ENCODE measurements at places on chromosomes 11 and 22.

DNA sequence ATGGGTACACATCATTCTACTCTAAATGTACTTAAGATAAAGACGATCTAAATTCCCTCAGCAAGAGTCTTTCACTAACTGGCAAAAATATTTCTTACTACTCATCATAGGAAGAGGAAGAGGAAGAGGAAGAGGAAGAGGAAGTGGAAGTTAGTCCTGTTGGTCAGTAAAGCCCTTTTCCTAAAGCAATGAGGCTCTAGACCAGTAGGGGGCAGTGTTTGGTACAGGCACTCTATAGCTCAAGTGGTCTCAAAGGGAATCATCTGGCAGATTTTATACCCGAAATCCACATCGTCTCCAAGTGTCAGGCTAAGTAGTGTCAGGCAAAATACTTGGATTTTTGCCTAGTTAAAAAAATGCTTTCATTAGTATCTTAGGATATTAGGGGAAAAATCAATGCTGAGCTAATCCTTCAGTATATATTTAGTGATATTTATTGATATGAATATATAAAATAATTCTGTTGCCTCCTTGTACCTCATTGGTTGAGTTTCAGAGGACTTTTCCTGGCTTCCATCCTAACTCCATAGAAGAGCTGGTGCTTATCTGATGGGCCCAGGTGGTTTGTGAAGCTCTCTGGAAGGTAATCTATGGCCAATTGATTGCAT lies 7.7 kb downstream of the BLID start:
- no peak for DNase-seq

GRCh38 chr22:41909310-41910049 lies 5.4 kb downstream of the SHISA8 start:
- no peak for DNase-seq

DNA sequence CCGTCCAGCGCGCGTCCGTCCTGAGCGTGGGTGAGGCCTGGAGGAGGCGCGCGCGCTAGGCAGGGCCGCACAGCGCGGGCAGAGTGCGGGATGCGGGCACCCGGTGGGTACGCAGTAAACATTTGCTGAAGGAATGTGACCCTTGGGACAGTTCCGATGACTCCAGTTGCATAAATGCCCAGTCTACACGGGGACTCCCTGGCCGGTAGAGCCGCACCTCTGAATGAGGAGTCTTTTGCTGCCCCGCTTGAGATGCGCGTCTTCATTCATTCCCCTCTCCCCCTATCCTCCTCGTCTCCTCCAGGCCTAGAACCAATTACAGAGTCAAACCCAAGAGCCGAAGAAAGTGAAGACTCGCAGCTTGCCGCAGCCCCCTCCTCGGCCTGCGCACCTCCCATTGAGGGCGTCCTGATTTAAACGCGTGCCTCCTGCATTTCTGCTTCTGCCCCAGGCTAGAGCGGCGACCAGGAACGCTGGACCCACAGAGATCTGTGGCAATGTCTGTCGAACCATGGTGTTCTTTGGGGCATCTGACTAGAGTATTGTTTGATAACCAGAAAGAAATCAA lies 729 bp upstream of the CHKB start:
- DNase-seq: no peak

- DNase-seq: no peak
Measured at GRCh38 chr11:46508360-46508759, 85.5 kb downstream of the AMBRA1 start.

DNA sequence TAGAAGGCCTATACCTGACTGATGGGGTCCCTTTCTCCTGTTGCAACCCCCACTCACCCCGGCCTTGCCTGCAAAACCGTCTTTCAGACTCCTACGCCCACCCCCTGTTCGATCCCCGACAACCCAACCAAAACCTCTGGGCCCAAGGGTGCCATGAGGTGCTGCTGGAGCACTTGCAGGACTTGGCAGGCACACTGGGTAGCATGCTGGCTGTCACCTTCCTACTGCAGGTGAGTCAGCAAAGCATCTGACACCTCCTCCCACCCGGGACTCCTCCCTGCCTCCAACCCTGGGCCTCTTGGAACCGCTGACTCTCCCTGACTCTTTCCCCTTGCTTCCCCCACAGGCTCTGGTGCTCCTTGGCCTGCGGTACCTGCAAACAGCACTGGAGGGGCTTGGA lies 1.2 kb downstream of the ROM1 start:
- no peak for DNase-seq

DNA sequence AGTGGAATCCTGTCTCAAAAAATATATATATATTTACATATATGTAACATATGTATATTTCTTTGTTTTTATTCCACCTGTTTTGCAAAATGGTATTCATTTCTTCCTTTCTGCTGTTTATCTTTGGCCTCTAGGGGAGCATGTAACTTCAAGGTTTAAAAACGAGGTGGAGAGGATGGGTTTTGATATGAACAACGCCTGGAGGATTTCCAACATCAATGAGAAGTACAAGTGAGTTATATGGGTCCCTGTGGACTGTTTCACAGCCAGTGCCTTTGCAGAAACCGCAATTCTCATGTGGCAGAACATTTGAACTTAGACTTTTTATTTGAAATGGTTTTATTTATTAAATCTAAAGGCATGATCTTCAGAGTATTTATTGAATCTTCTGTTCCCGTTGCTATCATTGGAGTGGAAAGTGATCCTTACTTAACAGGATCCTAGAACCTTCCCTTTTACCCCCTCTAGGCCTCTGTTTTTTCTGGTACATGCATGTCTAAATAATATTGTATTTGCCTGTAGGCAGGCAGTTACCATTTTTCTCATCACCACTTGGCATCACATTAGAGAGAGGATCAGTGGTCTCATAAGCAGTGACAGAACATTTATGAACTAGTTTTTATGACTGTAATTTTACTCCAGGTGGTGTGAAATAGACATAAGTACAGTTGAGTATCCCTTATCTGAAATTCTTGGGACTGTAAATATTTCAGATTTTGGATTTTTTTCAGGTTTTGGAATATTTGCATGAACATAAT lies 81.5 kb upstream of the HORMAD2 start:
- DNase-seq: no peak

DNA sequence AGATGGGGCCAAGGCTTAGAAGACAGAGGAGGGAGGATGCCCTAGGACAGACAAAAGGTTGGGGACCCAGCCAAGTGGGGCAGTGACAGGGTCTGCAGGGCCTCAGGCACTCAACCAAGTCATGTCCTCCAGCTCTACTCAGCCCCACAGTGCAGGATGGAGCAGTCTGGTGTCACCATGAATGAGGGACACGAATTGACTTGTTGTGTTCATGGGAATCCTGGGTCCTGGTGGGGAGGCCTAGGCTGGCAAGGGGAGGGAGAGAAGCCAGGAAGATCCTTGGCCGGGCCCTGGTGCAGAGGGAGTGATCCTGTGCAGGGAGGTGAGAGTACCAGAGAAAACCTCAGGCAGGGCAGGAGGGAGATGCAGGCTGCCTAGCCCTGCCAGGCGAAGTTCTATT lies 12.0 kb downstream of the P2RY6 start:
- DNase-seq: no peak

DNA sequence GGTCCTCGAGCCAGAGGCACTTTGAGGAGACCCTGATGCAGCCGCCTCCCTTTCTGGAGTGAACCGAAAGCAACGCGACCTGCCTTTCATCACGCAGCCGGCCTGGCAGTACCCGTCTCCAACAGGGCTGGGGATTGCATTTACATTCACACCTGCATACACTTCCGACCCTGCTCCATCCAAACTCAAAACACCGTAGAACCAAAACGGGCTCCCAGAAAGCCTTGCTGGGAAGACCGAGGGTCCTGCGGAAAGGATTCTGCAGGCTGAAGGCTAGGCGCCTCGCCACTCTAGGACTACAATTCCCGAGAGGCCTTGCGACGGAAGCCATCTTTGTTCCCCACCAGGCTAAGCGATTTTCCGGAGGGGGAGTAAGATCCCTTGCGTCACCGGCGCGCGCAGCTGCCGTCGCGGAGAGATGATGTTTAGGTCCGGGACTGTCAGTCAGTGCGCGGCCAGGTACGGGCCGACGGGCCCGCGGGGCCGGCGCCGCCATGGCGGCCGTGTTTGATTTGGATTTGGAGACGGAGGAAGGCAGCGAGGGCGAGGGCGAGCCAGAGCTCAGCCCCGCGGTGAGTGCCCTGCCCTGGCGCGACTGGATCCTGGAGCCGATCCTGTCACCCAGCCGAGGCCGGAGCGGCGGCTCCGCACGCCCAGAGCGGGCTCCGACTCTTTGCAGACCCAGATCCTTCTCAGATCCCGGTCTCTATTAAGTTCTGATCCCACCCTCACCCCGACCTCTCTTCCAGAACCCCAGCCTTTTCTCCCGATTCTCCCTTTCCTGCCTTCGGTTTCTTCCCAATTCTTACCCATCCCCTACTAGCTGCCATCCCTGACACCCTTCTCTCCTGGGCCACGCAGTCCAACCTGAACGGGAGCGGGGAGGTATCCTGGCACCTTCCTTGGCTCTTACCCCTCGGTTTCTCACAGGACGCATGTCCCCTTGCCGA lies at the start of gene RPS6KB2:
TSS of gene RPS6KB2 (plus strand) at position 443 of the 950 bp plus-strand sequence. CDS start at position 495, 52 bp downstream.
- peak; percentile 100 for DNase-seq

- peak; percentile 95 for DNase-seq
Measured at GRCh38 chr22:37817705-37818408, 5.3 kb upstream of the GALR3 start.

DNA sequence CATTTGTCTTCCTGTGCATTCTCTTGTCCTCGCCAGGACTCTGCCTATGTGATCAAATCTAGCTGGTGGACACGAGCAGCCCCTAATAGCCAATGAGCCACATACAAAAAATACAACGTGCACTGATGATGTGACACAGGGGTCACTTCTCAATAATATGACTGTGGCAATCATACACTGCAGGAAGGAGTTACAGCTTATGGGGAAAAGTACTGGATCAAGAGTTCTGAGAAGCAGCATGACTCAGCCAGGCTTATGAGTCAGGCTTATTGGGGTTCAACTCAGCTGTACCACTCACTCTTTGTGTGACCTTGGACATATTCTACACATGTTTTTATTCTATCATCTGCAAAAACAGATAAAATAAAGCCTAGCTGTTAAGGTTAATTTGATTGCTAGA lies 889.4 kb upstream of the TENM4 start:
- no peak for DNase-seq

DNA sequence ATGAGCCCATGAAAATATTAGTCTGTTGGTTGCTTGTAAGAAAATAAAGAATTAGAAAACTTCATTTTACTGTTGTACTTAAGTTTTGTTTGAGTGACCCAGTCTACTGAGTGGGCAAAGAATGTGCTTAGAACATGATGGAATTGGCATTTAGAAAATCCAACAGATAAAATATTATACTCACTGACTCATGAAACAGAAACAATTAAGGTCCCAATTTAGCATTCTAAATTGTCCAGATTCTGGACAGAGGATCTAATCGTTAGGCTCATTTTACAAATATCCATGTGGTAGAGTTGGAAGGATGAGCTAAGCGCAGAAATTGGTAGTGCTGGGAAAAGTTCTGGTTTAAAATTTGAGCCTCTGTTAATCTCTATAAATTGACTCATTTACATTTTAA lies 45.4 kb downstream of the METTL15 start:
- DNase-seq: no peak

GRCh38 chr22:50014655-50015401 lies 2.3 kb upstream of the IL17REL start:
- DNase-seq: no peak

- DNase-seq: no peak
Measured at GRCh38 chr22:19788661-19789225, 28.2 kb downstream of the TBX1 start.

GRCh38 chr11:26573896-26574295 lies 1.8 kb upstream of the MUC15 start:
- no peak for DNase-seq

GRCh38 chr22:22683668-22684361 lies 39.4 kb downstream of the GGTLC2 start:
- no peak for DNase-seq

- no peak for DNase-seq
Measured at GRCh38 chr22:24187731-24188644, 6.7 kb downstream of the SUSD2 start.

DNA sequence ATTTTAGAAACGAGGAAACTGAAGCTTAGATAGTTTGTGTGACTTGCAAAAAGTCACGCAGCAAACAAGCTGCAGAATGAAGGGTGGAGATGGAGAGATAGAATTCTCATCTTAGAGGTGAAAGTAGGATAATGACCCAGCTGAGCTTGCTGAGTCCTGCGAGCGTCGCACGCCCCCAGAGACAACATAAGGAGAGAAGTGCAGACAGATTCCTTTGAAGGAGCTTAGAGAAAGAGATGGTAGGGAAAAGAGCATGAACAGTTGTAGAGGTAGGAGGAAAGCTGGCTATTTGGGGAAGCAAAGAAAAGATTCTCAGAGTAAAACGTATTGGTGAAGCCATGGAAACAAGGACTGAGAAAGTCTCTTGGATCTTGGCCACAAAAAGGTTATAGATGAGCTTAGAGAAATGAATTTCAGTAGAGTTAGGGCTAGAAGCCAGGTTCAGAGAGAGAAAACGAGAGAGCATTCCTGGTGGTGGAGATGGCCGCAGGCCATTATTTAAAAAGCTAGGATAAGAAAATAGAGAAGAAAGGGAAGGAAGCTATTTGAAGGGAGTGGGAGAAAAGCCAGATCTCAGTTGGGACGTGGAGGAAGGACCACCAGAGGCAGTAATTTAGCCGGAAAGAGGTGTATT lies 44.8 kb downstream of the FAM83F start:
- no peak for DNase-seq

DNA sequence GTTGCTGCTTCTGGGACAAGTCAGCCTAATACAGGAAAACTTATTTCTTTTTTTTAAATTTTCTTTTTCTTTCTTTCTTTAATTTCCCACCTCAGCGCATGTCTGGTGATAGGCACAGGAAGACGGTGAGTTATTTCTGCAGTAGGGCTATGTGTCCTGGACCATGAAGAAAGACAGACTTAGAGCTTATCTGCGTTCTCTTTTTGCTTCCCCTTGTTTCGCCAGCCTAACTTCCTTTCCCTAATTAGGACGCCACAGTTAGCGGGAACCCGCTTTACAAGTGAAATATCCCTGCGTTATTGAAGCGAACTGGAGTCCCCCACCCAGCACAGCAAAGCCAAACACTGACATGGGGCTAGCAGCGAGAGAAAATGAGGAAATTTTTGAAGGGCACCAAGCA lies 8.6 kb downstream of the OR6M1 start:
- no peak for DNase-seq

GRCh38 chr22:50224071-50224470 lies 20.8 kb downstream of the TUBGCP6 start:
- no peak for DNase-seq

DNA sequence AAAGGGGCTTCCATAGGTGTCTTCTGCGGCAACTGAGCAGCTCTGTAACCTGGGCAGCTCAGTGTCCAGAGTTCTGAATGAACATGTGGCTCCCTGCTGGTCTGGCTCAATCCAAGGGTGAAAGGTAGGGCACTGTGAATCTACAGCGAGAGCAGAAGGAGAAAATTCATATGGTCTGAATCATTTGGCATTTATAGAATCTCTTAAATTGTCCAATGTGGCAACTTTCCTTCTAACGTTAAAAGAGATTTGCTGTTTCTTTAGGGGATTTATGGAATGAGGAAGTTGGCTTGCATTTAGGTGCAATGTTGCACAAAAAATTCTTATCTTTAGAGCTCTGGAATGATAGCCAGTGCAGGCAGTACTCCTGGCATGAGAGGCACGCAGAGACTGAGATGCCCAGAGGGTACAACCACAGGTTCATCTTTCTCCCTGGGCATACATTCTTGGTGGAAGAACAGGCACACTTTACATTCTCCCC lies 17.0 kb downstream of the ATXN10 start:
- DNase-seq: peak; percentile 62

GRCh38 chr11:58004664-58005063 lies 19.0 kb upstream of the OR9Q1 start:
- no peak for DNase-seq

All from AG08396 (cell line).